ENCODE measurements at places on chromosomes 7 and 10. TPM values are rescaled to one million over a fixed set of nuclear protein-coding genes. Genes with fewer than 3 reads are reported as not detected.

GPRIN2 gene
- 3.5 TPM for total RNA-seq

- DNase-seq: no peak
Observed at GRCh38 chr10:101710059-101710695, 15.2 kb upstream of the FBXW4 start.

TMEM213 gene
- total RNA-seq: 0.35 TPM

- no peak for DNase-seq
Observed at GRCh38 chr10:131980761-131981428, 828 bp downstream of the BNIP3 start.

Measured in uterus (tissue), 4 donors.